Cerebellar nuclear complex (tissue), 1 donor: ENCODE measurements at places on chromosomes 12 and 14.
A peak's percentile ranks its signal among the peaks of the same experiment; 100 is the strongest.

DNA sequence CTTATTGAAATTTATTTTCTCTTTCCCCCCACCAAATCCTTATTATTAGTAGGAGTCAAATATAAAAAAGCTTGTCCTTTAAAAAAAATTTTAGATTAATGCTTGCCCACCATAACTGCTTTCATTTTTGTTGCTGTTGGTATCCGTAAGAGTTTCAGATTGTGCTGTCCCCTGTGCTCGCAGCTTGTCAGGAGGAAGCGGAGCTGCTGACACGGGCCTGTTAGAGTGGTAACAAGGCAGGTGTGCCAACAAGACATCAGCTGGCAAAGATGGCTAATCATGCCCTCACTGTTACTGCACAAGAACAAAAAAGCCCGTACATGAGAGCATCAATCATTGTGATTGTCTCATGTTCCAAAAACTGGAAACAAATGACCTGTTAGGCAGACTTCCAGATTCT lies 148.4 kb downstream of the ALG10B start:
- no peak for DNase-seq

DNA sequence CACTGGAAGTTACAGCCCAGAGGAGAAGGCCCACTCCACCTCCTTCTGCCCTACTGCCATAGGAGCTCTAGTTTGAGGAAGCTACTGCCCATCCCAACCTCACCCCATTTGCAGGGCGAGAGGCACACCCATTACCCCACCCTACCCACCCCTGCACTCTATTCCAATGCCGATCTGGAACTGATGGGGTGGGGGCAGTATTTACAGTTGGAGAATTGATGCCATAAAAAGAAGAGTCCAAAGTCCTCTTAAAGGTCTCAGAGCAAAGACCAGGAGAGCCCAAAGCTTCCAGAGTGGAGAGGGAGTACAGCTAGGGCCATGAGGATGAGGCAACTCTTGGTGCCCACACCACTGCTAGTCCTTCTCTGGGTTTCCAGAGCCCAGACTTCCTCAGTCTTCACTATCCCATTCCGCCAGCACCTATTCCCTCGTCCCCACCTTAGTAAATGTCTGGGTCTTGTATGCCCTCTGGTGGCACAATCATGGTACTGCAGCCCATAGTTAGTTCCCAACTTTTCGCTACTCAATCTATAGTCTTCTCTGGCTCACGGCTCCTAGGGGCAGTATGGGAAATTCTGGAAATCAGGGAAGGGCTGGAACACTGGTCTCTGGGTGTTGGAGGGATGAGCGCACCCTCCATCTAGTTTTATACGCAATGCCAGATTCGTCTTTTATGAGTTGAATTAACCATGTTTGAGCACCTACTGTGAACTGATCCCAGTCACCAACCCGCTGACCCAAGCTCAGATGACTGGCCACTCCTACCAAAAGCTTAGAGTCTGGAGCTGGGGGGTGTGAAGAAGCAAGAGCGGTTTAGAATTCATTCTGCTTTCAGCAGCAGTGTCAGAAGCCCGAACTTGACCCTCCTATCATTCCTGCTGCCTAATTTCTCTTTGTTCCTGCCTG lies 6.9 kb upstream of the ADCY6 start:
- peak; percentile 30 for DNase-seq

DNA sequence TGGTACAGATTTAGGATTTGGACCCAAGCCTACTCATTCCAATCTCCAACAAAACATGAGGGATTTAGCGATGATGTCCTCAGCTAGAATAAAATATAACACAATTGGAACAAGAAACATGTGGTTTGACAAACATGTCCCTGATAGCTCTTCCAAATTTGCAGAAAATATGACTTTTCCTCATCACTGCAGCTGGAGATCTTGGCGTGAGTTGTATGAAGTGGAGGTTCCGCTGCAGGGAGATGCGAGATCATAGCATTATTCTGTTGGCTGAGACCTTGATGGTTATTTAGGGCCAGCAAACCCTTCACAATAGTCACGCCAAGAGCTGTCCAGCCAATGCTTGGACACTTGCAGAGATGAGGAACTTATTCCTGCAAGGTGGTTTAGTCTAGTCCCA lies 413.4 kb upstream of the TBX3 start:
- DNase-seq = no peak

DNA sequence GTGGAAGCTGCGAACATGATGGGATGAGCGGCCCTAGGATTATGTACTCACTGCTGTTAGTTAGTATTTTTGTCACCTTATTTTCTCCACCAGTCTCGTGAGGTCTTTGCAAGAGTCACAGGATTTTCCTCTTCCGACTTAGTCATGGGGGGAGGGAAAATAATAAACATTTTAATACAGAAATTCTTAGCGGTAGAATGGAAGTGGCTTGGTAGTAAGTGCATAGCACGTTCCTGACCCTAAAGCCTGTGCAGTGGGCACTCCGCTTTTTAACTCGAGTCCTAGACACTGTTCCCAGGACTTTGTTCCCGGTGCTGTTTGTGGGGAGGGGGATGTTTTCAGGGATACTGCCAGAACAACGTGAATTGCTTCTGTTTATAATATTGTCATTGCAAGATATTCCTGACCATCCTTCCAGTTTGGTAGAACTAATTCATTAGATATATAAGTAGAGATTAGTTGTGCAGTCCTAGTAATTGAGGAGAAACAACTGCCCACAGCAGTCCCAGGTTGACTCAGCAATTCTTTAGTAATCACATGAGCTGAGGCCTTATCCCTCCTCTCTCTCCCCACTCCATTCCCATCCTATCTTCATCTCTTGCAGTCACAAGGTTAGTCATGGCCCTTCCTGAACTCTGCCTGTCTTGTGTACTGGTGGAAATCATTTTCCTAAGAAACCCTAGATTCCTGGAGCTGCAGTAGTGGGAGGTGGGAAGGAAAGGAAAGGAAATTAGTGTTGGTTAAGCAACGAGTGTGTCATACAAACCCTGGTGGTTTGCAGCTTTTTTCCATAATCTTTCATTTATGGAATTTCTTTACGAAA lies 799 bp downstream of the SLC38A6 start:
- no peak for DNase-seq

GRCh38 chr12:15497671-15498292 lies 175.5 kb downstream of the PTPRO start:
- no peak for DNase-seq

DNA sequence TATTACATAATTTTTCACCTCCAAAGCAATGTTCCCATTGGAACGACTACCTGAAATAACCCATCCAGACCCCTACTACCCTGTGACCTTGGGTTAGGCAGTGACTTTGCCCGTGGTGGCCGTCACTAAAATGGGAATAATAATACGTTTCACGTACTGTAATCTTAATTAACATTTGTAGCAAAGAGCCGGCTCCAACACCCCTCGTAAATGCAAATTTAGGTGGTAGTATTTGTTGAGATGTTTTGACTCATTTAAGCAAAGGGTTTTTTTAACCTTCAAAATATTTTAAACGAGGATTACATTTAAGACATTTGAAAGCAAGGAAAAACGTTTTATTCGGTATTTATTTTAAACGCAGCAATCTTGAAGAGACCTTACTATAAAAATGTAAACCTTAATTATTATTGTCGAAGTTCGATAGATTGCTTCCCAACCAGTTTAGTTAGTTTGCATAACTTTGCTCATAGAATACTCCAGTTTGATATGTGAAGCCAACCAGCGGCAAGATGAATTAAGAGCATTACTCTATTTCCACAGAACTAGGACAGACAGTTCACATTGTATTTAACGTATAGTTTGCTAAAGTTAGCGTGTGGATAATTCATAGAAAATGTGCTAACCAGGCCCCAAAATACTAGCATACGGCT lies 1.4 kb upstream of the ARID2 start:
- no peak for DNase-seq

DNA sequence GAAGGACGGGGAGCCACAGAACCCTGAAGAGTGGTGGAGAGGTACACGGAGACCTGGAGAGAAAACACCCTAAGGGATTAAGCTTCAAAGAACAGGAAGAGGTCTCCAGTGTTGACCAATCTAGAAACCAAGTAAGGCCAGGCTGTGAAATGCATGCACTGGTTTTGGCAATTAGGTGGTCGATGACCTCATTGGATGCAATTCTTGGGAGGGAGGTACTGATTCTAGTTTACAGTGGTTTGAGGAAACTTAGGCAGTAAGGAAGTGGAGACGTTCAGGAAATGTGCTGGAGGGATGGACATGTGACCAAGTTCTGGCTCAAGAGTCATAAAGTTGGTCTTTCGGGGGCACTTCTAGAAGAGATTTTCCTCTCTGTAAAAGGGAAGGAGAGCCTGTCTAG lies 91.3 kb upstream of the CEP83 start:
- no peak for DNase-seq

GRCh38 chr12:88909510-88909909 lies 329.2 kb upstream of the KITLG start:
- no peak for DNase-seq

- no peak for DNase-seq
These were observed 140.5 kb downstream of the PRKCH start for GRCh38 chr14:61461808-61462275.

DNA sequence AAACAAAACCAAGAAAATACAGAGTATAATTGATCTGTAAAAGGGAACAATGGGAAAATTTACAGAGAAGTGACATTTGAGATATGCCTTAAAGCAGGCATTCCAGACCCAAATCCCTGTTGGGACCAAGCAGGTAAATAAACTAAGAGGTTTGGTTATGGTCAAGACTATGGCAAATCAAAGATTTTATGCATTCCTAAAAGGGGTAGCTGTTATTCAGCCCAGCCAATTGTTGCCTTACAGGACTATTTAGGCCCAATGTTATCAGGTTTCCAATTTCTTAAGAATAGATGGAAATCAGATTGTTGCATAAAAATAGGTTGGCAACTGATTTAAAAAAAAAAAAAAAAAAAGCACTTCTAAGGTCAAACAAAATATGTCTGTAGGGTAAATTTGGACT lies 5.3 kb downstream of the DNAI7 start:
- DNase-seq = no peak

- no peak for DNase-seq
These were observed 1.1 kb upstream of the PGF start for GRCh38 chr14:74956280-74957072.

GRCh38 chr12:42666671-42667243 lies 77.2 kb upstream of the PRICKLE1 start:
- no peak for DNase-seq

- no peak for DNase-seq
These were observed 238.2 kb upstream of the SSTR1 start for GRCh38 chr14:37969511-37969979.

- no peak for DNase-seq
These were observed 653 bp downstream of the PA2G4 start for GRCh38 chr12:56104815-56105608.

GRCh38 chr12:58435647-58436046 lies 484.7 kb downstream of the LRIG3 start:
- no peak for DNase-seq

DNA sequence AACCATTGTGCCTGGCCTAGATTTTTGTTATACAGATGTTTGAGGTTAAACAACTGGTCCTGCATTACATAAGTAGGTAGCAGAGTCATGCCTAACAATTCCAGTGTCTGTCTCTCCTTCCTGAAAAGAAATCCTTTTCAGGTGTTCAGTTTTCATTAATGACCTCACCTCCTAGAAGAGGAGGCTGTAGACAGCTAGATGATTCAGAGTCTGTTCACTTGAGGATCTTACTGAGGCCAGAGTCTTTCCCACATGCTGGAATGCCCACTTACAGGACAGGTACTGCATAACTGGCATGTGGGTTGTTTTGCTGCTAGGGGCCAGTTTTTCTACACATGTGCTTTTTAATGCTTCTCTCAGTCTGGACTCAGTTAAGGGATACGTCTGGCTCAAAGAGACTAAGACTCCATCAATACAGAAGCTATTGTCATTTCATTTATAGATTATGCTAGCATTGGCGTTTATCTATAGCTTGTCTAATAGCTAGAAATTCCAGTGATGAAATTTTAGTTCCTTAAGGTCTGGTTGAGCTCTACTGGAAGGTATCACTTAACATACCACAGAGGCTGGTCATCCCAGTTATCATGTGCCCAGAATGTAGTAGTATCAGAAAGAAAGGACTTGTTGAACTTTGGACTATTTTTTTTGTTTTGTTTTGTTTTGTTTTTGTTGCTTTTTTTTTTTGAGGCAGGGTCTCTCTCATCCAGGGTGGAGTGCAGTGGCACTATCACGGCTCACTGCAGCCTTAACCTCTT lies 206.4 kb downstream of the ERC1 start:
- no peak for DNase-seq

DNA sequence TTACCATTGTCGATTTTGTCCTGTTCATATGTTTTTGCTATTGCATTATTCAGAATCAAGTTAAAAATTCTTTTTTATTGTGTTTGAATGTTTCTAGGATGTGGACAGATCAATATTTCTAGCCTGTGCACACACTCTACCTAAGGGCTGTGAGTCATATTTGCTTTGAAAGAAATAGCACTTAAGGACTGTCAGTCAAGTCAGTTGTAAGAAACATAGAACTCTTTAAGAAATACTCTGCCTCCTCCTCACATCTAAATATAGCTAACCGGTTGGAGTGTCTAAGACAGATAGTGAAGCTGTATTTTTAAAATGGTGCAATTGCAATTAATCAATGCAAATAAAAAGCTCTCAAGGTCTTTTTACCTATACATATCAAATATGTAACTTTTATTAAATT lies 17.9 kb upstream of the MGST1 start:
- no peak for DNase-seq

- no peak for DNase-seq
These were observed 53.1 kb upstream of the FBRSL1 start for GRCh38 chr12:132436791-132437251.

DNA sequence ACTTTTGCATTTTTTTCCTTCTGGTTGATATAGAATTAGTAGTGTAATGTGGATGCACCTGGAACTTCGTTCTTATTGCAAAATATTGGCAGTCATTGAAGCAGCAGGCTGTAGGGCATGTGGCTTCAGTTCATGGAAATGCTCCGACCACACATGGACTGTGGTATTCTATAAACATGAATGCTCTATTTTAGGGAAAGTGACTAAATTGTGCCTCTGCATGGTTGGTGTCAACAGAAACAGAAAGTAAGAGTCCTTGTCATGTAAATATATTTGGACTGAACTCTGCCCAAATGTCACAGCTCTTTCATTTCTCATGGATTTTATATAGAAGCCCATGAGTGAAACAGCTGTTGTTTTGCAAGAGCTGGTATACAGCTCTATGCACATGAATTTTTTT lies 917.0 kb downstream of the LRFN5 start:
- DNase-seq = no peak

GRCh38 chr12:53381731-53382630 lies 2.0 kb downstream of the SP1 start:
- no peak for DNase-seq

DNA sequence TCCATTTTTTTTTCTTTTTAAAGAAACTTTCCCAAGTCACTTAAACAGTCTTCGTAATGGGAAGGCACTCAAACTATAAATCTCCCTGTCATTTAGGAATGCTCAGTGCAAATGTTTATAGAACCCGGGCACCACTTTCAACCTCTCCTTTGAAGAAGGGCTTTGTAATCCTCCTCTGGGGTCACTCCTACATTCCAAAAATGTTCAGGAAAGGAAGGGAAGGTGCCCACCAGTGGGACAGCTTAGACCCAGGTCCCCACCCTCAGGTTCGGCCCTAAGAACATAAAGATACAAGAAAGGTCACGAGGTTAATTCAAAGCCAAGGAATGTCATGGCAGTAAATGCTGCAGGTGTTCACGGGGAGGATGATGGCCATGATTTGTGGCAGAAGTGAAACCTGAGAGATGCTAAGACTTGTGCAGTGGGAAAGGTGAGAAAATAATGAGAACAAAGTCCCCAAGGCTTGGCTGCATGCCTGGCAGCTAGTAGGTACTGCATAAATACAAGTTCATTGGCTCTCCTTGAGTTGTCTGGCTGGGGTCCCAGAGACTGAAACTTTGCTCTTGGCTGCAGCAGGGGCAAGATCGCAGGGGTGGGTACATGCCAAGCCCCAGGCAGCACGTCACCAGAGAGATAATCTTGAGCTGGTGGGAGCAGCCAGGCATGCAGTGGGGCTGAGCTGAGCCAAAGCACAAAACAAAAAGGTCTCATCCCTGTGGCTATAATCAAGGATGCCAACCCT lies 21.1 kb downstream of the KRT18 start:
- DNase-seq = no peak
